ENCODE measurements at places on chromosomes 12 and 14.

- no peak for DNase-seq
These were observed 4.9 kb upstream of the PPP1R12A start for GRCh38 chr12:79939728-79940310.

DNA sequence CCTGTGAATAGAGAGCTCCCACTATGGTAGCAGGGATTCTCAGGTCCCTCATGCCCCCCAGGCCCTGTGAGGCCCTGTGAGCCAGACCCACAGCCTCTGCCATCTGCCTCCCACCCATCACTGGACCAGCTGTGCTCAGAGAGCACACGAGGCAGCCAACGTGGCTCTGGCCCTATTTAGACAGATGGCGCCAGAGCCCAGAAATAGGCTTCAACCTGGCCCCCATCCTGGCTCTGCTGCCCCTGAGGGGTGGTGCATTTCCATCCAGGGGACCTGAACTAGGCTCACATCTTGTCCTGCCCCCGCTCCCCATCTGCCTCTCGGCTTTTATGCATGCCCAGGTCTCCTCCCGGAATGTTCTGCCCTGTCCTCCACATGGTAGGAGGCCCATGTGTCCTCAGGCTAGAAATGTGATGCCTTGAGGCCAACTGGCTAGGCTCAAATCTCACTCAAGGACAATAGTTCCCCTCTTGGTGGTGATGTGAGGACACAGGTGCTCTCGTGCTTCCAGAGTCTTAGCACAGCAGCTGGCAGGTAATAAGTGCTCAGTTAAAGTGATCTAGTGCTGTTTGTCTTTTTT, 18.9 kb downstream of the TMEM63C start:
- DNase-seq = no peak

DNA sequence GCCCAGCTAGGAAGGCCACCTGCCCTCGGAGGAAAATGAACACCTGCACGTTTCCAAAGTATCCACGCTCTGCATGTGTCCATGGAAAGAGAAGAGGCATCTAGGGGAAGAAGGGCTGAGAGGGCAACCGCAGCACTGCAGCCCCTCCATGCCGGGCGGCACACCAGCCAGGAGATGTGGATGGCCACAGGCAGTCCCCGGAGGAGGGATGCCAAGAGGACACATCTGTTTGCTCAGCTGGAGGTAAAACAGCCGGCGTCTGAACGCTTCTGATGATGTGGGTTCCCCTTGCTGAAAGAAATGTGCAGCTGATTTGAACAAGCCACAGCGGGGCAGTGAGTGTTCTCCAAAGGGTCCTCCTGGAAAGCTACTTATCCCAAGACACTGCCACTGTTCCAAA, 34.0 kb downstream of the CHGA start:
- DNase-seq = peak; percentile 38

DNA sequence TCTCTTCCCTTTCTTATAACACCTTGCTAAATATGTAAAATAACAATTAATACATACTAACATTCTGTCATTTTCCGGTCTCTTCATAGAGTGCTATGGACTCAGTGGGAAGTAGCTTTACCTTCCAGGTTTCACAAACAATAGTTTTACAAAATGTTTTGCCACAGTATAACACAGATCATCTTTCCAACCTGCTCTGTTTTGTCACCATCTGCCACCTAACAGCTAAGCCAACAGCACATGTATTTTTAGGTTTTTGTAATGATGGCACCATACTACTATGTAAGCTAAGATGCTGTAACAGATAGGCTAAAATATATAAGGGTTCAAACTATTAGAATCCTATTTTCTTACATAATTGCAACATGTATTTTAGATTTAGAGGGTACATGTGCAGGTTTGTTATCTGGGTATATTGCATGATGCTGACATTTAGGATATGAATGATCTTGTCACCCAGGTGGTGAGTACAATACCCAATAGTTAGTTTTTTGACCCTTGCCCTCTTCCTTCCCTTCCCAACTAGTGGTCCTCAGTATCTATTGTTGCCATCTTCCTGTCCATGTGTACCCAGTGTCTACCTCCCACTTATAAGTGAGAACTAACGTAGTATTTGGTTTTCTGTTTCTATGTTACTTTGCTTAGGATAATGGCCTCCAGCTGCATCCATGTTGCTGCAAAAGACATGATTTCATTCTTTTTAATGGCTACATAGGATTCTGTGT, 8.7 kb downstream of the RHOJ start:
- DNase-seq = no peak

GRCh38 chr14:74599321-74599761, 12.7 kb downstream of the LTBP2 start:
- DNase-seq = peak; percentile 28

DNA sequence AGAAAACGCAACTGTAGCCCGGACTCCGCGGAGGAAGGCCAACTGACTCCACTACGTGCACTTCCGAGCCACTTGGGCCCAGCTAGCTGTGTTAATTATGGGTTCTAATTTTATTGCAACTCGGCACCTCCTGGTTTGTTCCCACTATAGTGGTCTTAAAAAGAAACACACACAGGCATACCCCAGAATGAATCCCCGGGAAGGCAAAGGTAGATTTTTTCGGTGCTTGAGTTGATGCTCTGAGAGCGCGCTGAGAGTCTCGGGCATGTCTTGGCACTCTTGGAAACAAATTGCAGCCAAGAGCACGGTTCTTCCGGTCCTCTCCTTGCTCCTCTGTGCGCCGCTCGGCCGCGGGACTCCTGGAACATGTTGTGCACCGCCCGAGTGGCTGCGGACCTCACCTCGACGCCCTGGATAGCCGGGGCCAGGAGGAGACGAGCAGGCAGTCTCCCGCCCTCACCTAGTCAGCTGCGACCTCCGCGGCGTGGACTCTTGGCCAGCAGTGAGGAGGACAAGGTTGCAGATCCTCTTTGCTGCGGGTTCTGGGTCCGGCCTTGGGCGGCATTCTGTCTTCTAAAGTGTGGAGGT, 6.8 kb upstream of the PAX9 start:
- peak; percentile 61 for DNase-seq

DNA sequence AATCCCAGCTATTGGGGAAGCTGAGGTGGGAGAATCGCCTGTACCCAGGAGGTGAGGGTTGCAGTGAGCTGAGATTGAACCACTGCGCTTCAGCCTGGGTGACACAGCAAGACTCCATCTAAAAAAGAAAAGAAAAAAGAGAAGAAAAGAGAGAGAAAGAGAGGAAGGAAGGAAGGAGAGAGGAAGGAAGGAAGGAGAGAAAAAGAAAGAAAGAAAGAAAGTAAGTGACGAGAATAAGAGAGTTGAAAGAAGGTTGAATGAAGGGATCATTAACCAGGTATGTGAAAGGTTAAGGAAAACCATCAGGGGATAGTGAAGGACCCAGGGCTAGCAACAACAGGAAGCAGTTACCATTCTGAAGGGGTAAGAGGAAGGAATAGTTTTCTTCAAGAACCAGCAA, 4.2 kb upstream of the DTD2 start:
- no peak for DNase-seq

GRCh38 chr14:39431416-39432178, 636 bp downstream of the FBXO33 start:
- DNase-seq = peak; percentile 78

GRCh38 chr14:50544911-50545310, 12.5 kb upstream of the MAP4K5 start:
- DNase-seq = no peak

DNA sequence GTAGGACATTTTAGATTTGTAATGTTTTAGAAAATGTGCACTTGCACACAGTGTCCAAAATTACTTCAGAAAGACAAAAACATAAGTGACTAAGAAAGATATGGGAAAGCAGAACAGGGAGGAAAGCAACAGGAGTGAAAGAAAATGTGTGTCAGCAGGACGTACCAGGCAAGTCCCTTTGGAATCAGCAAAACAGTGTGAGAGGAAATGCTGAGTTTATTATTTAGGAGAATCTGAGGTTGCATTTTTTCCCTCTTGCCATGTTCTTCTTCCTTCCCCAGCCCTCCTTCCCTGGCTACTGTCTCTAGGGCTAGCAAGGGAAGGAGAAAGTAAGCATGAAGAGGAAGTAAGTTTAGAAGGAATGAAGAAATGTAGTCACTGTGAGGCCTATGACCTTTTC, 67.7 kb upstream of the CD163 start:
- DNase-seq = no peak

- no peak for DNase-seq
These were observed 124.4 kb downstream of the SLC25A21 start for GRCh38 chr14:37047996-37048395.

DNA sequence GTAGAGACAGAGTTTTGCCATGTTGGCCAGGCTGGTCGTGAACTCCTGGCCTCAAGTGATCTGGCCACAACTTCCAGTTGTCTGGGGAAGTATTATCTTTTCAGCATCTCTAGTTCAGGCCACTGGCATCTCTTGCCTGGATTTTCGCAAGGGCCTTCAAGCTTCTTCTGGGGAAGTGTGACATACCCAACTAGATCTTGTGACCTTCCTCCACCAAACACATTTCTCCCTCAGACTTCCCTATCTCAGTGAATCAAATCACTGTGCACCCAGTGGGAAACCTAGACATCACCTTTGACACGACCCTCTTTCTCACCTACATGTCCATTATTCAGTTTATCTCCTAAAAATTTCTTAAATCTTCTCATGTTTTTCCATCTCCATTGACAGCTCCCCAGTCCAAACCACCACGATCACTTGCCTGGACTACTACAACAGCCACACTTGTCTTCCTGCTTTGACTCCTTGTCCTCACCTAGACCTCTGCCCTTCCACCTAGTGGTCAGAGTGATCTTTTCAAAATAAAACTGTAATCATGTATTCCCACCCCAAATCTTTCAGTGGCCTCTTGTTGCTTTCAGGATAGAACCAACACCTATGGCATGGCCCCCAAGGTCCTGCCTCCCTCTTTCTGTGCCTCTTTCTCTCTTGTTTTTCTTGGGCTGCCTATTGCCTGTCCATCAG, 3.3 kb downstream of the EEF1AKMT3 start:
- no peak for DNase-seq

- no peak for DNase-seq
These were observed 12.4 kb upstream of the SLC6A15 start for GRCh38 chr12:84924981-84925380.

GRCh38 chr14:21093769-21094681, 4.4 kb downstream of the ZNF219 start:
- peak; percentile 93 for DNase-seq
